ENCODE measurements at places on chromosomes 12 and 14.
A peak's percentile ranks its signal among the peaks of the same experiment; 100 is the strongest.

DNA sequence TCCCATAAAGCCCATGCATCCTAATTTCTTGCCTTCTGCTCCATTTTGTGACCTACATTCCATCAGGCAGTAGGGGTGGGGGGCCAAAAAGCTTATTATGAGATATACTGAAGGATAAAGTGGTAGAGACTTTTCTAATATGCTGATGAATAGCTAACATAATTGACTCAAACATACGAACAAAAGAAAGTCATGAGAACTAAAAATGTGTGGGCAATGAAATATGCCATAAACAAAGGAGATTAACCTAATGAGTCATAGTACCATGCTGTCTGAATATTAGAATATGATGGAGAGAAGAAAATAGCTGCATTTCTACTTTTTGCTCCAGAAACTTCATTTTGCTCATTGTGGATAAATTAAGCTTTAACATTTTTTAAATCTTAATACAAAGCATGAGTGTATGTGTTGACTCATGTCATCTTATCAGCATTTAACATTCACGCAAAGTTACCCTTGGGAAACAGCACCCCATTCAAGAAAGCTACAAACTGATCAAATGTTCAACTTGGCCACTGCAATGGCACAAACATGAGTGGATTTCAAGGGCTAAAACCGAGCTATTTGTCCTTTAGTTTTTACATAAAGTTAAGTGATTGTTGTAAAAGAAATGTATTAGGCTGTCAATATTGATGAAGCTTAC, 64.0 kb upstream of the DIO2 start:
- no peak for DNase-seq

DNA sequence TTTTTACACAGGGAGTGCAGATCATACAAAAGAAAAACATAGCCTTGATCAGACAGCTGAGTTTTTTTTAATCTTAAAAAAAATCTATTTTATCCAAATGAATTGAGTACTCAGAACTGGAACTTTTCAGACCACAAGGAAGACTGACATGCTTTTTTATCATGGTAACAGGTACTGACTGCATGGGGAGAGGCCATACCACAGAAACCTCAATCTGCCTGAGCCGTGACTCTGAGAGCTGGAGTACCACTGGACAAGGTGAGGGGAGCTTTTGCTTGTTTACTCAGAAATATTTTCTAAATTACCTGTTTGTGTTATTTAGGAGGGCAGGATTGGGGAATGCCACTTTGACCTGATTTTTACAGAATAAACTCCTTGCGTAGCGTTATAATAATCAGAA, 143.9 kb downstream of the ALX1 start:
- no peak for DNase-seq

DNA sequence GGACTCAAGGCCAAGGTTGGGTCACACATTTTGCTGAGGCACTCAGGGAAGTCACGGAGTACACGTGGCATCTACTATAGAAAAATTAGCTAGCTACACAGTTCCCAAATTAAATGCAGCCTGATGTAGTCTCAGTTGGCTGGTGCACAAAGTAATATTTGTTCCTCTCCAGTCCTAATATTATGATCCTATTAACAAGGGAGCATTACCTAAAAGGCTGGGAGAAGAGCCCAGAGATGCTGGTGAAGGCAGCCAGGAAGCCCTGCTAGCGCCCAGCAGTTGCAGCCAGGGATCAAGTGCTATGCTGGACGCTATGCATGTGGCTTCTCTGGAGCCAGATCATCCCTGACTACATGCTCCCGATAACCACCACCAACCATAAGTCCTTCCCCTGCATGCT, 88.0 kb upstream of the GSC start:
- no peak for DNase-seq

GRCh38 chr12:32558903-32559302, 120.2 kb upstream of the DNM1L start:
- DNase-seq, result no peak

- DNase-seq, result no peak
These were observed 7.0 kb downstream of the KRT1 start for GRCh38 chr12:52673217-52673616.

DNA sequence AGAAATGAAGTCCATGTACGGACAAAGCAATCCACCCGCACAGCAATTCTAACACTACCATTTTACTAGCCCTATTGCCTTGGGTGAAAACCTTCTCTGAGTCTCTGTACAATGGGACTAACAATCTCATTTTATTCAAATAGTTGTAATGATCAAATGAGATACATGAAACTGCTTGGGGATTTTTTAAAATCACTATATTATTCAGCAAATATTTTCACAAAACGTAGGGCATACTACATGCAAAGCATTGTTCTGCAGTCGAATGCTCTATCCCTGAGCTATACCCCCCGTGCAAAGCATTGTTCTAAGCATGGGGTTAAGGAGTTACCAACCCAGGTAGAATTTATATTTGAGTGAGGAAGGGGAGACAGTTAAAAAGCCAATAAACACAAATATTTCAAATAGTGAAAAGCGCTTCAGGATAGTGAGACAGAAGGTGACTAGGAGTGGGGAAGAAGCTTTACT, 554 bp upstream of the ATF7 start:
- no peak for DNase-seq

- DNase-seq, result no peak
These were observed 6.0 kb downstream of the ORAI1 start for GRCh38 chr12:121632069-121632970.

DNA sequence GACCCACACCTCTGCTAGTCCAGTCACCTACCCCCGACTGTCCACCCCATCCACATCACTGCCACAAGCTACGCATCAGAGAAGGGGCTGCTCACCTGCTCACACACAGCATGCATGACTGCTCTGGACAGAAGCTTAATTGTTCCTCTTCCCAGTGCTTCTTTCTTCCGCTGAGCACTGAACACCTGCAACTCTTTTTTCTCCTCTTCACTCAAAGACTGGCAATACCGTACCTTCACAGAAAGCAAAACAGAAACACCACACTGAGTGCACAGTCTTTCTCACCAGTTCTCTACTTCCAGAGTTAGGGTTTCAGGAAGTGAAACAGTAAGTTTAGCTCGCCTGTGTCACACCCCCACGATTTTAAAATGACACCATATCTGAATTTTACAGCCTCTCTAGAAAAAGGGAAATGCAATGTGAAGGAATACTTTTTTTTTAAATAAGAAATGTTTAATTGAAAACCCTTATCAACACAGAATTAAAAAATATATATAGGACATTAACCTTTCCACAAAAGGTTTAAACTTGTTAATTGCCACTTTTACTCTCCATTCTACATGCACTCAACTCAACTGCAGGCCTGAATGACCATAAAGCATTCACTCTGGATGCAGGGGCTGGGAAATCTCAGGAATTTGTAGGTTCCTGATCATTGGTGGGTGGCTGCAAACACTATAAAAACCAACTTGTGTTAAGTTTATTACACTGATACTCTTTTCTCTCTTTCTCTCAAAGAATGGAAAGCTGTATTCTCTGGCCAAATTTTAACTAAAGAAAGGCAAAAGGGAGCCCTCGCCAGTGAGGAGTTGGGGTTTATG, 120.0 kb downstream of the PRICKLE1 start:
- no peak for DNase-seq

GRCh38 chr12:93461503-93461902, 5.8 kb upstream of the MRPL42 start:
- no peak for DNase-seq

- no peak for DNase-seq
These were observed 9.8 kb upstream of the SERPINA5 start for GRCh38 chr14:94571395-94571794.

DNA sequence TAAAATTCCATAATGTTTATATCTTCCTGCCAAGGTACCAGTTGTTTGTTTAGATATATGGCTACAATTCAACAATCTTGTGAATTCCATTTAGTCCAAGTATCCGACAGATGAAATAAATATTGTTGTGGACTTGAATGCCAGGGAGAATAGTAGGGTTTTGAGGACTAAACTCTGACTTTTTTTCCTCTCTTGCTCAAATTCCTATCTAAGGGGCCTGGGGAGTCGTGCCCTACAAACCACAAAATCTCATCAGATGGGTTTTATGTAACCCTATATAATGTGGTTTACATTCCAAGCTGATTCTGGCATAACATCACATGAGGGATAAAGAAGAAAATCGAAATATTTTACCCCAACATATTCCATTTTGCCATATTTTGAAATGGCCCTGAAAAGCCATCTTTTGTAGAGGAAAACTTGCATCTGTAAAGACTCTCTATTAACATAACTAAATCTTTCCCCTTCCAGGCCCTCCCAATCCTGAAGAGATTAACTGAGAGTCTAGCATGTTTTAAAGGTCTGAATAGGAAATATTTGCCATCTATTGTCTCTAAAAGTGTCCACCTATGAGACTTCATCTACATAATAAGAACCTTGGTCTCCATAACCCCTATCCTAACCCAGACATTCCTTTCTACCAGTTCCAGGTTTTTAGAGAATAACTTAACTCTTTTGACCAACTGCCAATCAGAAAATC, 184.7 kb upstream of the KITLG start:
- DNase-seq, result no peak

DNA sequence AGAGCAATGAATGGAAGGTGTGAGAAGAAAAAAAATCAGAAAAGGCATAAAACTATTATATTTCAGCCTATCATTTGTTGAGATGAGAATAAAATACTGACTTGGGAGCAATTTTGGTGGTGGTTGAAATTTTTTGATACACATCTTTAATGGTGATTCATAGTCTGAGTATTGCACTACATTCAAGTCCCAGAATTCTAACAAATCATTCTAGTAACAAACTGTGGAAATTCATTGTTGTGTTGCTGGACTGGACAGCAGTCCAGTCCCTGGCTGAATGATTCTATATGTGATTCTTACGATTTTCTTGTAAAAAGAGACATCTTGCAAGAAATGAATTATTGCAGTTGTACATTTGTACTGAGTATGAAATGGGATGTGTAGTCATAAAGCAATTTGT, 268.6 kb downstream of the TRHDE start:
- no peak for DNase-seq

DNA sequence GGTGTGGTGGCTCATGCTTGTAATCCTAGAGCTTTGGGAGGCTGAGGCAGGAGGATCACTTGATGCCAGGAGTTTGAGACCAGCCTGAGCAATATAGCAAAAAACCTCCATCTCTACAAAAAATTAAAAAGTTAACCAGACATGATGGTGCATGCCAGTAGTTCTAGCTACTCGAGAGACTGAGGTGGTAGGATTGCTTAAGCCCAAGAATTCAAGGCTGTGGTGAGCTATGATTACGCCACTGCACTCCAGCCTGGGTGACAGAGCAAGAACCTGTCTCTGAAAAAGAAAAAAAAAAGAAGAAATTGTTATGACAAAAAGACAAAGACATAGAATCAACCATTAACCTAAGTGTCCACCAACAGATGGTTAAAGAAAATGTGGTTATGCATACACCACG, 2.1 kb upstream of the ATP23 start:
- DNase-seq, result no peak

GRCh38 chr12:219891-220352, 6.0 kb upstream of the SLC6A12 start:
- peak; percentile 67 for DNase-seq

GRCh38 chr14:78593949-78594348, 423.8 kb downstream of the NRXN3 start:
- DNase-seq, result no peak

DNA sequence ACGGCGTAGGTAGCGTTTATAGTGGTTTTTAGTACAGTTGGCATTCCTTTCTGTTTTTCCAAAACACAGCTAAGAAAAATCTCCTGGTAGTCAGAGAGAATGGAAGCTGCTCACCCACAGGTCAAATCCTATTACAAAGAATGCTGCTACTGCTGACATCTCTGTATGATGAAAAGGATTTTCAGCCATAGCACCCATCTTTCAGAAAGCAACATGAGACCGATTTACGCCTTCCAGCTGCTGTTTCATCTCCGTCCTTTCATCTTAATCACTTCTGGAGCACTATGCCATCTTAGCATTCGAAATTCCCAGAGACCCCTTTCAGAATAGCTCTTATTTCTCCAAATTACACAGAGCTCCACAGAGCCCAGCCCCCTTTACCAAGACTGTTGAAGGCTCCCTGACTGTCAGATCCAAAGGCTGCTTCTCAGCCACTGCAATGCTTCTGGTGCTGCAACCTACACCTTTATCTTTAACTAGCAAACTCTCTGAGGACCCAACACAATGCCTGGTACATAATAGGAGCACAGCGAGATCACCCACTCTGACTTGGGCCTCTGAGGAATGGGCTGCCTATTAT, 211.8 kb downstream of the NEDD1 start:
- no peak for DNase-seq

- no peak for DNase-seq
These were observed 1.2 kb downstream of the GZMB start for GRCh38 chr14:24632761-24633160.

DNA sequence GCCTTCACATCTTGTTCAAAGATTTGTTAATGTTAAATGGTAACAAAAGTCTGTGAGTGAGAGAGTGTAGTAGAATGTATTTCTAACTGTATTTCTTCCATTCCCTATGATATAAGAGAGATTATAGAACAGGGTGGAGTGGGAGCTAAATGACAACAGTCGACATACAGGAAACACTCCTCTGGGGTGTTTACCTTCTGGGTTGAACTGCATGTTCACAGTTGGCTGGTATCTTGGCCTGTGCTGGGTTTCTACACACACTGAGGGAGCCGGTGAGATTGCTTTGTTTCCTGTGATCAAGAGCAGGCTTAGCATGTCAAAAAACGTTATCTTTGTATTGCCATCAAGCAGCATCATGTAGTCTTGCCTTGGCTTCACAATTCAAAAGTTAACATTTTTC, 274.3 kb upstream of the FAR2 start:
- DNase-seq, result no peak

- peak; percentile 49 for DNase-seq
These were observed 35.1 kb downstream of the MYL2 start for GRCh38 chr12:110885152-110885840.

- DNase-seq, result no peak
These were observed 118.3 kb downstream of the LRIG3 start for GRCh38 chr12:58801986-58802385.

- no peak for DNase-seq
These were observed 133.9 kb downstream of the SPTSSA start for GRCh38 chr14:34328178-34328577.

DNA sequence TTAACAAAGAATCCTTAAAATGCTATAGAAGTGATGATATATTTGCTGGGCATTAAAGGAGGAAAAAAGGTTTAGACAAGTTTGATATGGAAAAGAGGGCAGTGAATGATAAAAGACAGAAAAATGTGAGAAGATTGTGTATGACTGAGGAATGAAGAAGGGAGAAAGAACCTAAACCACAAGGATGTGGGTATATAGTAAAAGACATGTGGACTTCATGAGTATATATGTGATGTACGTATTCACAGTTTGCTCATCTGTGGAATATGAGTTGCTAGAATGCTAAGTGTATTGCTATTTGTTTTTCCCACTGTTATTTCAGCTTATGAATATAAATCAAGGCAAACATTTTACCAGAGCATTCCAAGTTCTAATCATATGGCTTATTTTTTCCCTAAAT, 2.1 kb upstream of the SLC16A7 start:
- DNase-seq, result no peak

All from neuronal stem cell (in vitro differentiated cells).